K562 (cell line): ENCODE measurements at places on chromosomes 1 and 21. TPM values are rescaled to one million over a fixed set of nuclear protein-coding genes. Genes with fewer than 3 reads are reported as not detected.

The C1QC gene
- total RNA-seq: 0.47 and 0.69 TPM in 2 replicates

The C1QTNF12 gene
- total RNA-seq: 2.2 and 3.7 TPM in 2 replicates

The ESRRG gene
- total RNA-seq: not detected in 2 replicates

The FMO1 gene
- total RNA-seq: not detected in 2 replicates

The KRTAP21-2 gene
- not detected in 2 replicates for total RNA-seq

The CDA gene
- total RNA-seq: not detected in 2 replicates

The DNASE2B gene
- total RNA-seq: not detected in 2 replicates

The PRAMEF6 gene
- total RNA-seq: not detected in 2 replicates

The TSPAN1 gene
- total RNA-seq: 0.38 and 0.58 TPM in 2 replicates

The KCNJ9 gene
- total RNA-seq: not detected in 2 replicates

The PDC gene
- not detected in 2 replicates for total RNA-seq

The RGS2 gene
- total RNA-seq: 2.8 and 4.1 TPM in 2 replicates

The LCE1C gene
- not detected in 2 replicates for total RNA-seq

The CDC7 gene
- total RNA-seq: 36.8 and 37.6 TPM in 2 replicates

The FUBP1 gene
- 195 and 199 TPM in 2 replicates for total RNA-seq

The SGIP1 gene
- 0.07 and 0.22 TPM in 2 replicates for total RNA-seq

The RSPH1 gene
- total RNA-seq: not detected in 2 replicates

The VAV3 gene
- not detected in 2 replicates for total RNA-seq

The SHE gene
- total RNA-seq: not detected in 2 replicates

The LCE3E gene
- not detected in 2 replicates for total RNA-seq

The SLC35F3 gene
- 0.07 and 0.11 TPM in 2 replicates for total RNA-seq

The HAO2 gene
- not detected in 2 replicates for total RNA-seq

The PKP1 gene
- not detected in 2 replicates for total RNA-seq

The KIAA0040 gene
- total RNA-seq: 12.1 and 13.1 TPM in 2 replicates

The HJV gene
- 2.1 and 2.9 TPM in 2 replicates for total RNA-seq

The KIFAP3 gene
- total RNA-seq: 12.1 and 13.0 TPM in 2 replicates

The RAB4A gene
- total RNA-seq: 61.0 and 68.3 TPM in 2 replicates

The TIE1 gene
- 0.20 and 0.31 TPM in 2 replicates for total RNA-seq

The ZNF593OS gene
- total RNA-seq: not detected in 2 replicates

The IL22RA1 gene
- 0.11 TPM in 1 of 2 replicates, not detected in the other for total RNA-seq

The HYI gene
- 2.2 and 3.2 TPM in 2 replicates for total RNA-seq

The SFN gene
- 3.1 and 3.7 TPM in 2 replicates for total RNA-seq

The NBPF26 gene
- total RNA-seq: 3.6 and 5.2 TPM in 2 replicates

The NMNAT2 gene
- total RNA-seq: not detected in 2 replicates

The TAS1R1 gene
- total RNA-seq: not detected in 2 replicates

The RNU1-2 gene
- total RNA-seq: 2,231 and 2,538 TPM in 2 replicates

The S100B gene
- not detected in 2 replicates for total RNA-seq

The CD1D gene
- total RNA-seq: 0.07 TPM in 1 of 2 replicates, not detected in the other

The TAS1R3 gene
- 0.07 and 0.09 TPM in 2 replicates for total RNA-seq

The INKA2 gene
- 0.45 and 1.4 TPM in 2 replicates for total RNA-seq

The FCRL6 gene
- total RNA-seq: not detected in 2 replicates

The TSPEAR gene
- not detected in 2 replicates for total RNA-seq

The SLAMF6 gene
- 0.87 and 1.0 TPM in 2 replicates for total RNA-seq

The TNNT2 gene
- total RNA-seq: not detected in 2 replicates
